PC-3 (cell line): ENCODE measurements at places on chromosomes 4 and X.

DNA sequence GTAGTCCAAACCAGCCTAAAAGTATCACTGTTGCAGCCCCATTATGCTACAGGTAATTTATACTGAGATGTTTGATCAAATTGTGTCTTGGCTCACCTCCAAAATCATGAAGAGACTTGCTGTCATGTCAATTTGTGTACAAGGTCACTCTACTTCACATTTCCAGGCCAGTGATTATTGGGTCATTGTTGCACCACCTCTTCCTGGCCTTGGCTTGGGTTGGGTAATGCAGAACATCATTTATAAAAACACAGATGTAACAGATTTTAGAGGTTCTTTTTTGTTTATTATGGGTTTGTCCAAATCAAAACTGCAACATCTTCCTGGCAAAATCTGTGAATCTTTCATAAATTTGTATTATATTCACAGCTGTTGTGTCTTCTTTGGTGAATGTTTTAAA lies 459.5 kb downstream of the ANKRD50 start:
- no peaks in the 10 kb centered on the region for H3K4me1 ChIP-seq
- H3K4me3 ChIP-seq: no peak overlapping the region
- H3K27me3 ChIP-seq: no peaks in the 10 kb centered on the region
- no peaks in the 10 kb centered on the region for H3K36me3 ChIP-seq
- no peak overlapping the region for H3K27ac ChIP-seq
- DNase-seq: no peak

- no peak for DNase-seq
- no peaks in the 10 kb centered on the region for H3K4me1 ChIP-seq
- no peak overlapping the region for H3K27ac ChIP-seq
- no peaks in the 10 kb centered on the region for H3K36me3 ChIP-seq
- H3K4me3 ChIP-seq: no peak overlapping the region
- H3K27me3 ChIP-seq: peaks cover 57% of the 10 kb centered on the region
Observed at GRCh38 chrX:67545036-67545821, 1.4 kb downstream of the AR start.

DNA sequence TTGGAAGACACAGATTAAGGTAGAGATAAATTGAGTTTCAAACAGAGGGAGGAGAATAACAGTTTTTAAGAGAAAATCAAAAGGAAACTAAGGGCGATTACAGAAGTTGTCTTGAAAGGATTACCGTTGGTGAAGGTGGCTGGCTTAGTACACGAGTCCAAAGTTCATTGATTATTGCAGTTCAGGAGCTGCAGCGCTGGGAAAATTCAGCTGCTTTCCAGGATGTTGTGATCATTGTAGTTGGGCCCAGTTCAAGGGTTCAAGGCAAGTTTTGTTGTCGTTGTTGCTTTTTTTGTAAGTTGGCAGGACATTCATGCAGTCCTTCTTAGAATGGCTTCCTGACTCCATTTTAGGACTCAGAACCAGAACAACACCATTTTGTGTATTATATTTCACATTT lies 461.7 kb downstream of the RAPGEF2 start:
- DNase-seq: no peak
- H3K4me1 ChIP-seq: no peaks in the 10 kb centered on the region
- no peaks in the 10 kb centered on the region for H3K27me3 ChIP-seq
- no peak overlapping the region for H3K27ac ChIP-seq
- H3K36me3 ChIP-seq: no peaks in the 10 kb centered on the region

- no peak for DNase-seq
- H3K36me3 ChIP-seq: no peaks in the 10 kb centered on the region
- no peak overlapping the region for H3K4me3 ChIP-seq
- peaks cover 7% of the 10 kb centered on the region for H3K4me1 ChIP-seq
Observed at GRCh38 chrX:49247346-49247745, 12.1 kb downstream of the CCDC22 start.

GRCh38 chr4:40458109-40458508 lies 123.0 kb downstream of the CHRNA9 start:
- peak overlapping the region; percentile 88 for H3K27ac ChIP-seq
- H3K27me3 ChIP-seq: no peaks in the 10 kb centered on the region
- no peak overlapping the region for H3K4me3 ChIP-seq
- H3K36me3 ChIP-seq: no peaks in the 10 kb centered on the region

DNA sequence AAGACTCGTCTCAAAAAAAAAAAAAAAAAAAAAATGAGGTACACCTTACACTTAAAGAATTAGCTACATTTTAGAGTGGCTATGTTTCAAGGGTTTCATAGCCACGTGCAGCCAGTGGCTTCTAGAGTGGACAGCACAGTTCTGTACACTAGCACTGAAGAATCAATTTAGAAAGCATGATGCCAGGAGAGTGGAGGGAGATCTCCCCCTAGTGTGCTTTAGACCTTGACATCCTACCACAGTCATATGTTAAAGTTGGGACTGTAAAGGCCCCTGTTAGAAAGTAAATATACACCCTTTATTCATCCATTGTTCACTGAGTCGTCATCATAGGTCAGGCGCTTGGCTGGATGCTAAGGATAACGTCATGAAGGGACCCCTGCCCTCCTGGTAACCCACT lies 179.4 kb downstream of the QDPR start:
- H3K4me3 ChIP-seq: no peak overlapping the region
- DNase-seq: no peak
- H3K36me3 ChIP-seq: no peaks in the 10 kb centered on the region
- no peak overlapping the region for H3K27ac ChIP-seq
- no peaks in the 10 kb centered on the region for H3K4me1 ChIP-seq
- H3K27me3 ChIP-seq: peaks cover 56% of the 10 kb centered on the region

GRCh38 chr4:177441061-177441802 lies 1.0 kb downstream of the AGA start:
- DNase-seq: no peak
- peak overlapping the region; percentile 88 for H3K4me3 ChIP-seq
- peak overlapping the region; percentile 86 for H3K27ac ChIP-seq
- H3K4me1 ChIP-seq: peaks cover 12% of the 10 kb centered on the region; the same call in 1 of the 2 replicates

DNA sequence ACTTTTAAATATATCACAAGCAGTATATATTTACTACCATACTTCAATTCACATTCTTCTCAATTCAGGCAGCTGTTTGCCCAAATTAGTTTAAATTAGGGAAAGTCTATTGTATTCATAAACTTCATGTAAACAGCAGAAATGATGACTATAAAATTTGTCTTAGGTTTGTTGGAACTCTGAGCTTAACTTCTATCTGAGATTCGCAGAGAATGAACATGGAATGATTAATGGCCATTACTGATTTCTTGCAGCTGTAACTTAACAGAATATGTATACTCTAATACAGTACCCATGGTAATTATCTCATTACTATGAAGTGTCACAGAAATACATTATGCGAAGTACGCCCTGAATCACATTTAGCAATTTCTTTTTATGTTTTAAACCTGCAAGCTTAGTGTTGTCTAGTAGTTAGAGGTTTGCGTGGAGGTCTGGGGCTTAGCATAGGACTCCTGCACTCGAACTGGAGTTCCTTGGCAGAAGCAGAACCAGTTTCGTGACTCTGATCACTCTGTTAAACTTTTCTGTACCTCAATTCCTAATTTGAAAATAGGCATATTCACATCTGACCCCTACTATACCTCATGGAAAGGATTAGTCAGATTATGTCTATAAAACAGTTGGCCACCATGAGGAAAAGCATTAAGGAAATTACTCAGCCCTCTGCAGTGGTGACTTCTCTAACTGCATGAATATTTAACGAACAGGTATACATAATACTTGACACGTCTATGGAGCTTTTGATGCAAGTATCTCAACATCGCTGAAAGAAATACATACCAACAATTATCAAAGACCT lies 243.2 kb downstream of the MGST2 start:
- peaks cover 14% of the 10 kb centered on the region for H3K4me1 ChIP-seq
- no peaks in the 10 kb centered on the region for H3K36me3 ChIP-seq
- H3K27me3 ChIP-seq: no peaks in the 10 kb centered on the region
- DNase-seq: no peak
- no peak overlapping the region for H3K4me3 ChIP-seq

DNA sequence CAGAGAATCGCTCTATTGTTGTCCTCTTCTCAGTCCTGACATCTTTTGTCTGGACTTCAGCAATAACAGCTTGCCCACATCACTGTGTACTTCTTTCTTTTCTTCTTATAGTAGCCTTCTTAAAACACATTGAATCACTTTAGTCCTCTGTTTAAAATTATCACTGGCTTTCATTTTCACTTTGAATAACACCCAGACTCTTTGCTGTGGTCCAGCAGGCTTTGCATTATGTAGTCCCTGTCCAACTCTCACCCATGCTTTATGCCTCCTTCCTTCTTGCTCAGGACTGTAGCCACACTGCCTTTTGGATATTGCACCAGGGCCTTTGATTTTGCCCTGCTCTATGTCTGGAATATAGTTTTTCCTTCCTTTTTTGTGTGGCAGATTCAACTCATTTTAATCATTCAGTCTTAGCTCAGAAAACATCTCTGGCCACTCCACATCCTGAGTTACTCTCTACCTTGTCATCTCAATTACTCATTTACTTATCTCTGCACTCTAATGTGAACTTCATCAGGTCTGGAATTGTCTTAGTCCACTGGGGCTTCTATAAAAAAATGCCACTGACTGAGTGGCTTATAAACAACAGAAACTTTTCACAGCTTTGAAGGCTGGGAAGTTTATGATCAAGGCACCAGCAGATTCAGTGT lies 168.2 kb downstream of the C4orf33 start:
- no peaks in the 10 kb centered on the region for H3K36me3 ChIP-seq
- no peak overlapping the region for H3K27ac ChIP-seq
- no peak overlapping the region for H3K4me3 ChIP-seq
- no peaks in the 10 kb centered on the region for H3K27me3 ChIP-seq

DNA sequence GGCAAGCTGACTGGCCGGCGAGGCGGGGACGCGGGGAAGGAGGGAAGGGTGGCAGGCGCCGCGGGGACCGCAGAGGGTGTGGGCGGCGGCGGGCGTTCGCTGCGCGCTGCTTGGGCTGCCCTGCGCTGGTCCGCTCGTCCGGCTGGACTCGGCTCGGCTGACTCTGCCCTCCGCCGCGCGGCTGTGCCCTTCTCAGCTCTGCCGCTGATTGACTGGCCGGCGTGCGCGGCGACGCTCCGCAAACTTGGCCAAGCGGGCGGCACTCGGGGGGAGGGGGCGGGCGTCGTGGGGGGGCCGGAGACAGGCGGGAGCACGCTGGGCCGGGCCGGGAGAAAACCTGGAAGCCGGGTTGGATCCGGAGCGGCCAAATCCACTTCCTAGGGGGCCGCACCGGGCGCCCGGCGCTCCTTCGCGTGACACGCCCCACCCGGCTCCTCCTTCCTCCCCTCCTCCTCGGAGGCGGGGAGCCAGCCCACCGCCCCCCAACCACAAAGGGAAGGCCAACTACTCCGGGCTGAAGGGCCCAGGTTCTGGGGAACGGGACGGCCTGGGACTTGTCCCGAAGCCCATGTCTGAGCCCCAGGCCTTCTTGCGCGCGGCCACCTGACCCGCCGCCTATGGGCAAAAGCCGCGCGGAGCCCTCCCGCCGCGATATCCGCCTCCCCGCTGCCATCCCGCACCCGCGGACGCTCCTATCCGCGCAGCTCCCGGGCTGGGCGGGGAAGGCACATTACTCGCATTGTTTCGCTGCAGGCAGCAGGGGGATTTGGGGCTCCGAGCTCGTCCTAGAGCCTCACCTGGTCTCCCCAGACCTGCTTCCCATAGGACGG lies at the start of gene GPC4:
Gene GPC4, minus strand, starts transcription at position 214 of the 830 bp plus-strand sequence. CDS start 524 bp downstream, outside the sequence.
- H3K27me3 ChIP-seq: no peaks in the 10 kb centered on the region
- no peaks in the 10 kb centered on the region for H3K36me3 ChIP-seq
- peak; percentile 76 for DNase-seq
- H3K4me1 ChIP-seq: 0 out of 2 replicates have a peak, but pooled peaks cover 3% of the 10 kb centered on the region
- peak within 1 kb of the TSS; percentile 97 for H3K4me3 ChIP-seq

DNA sequence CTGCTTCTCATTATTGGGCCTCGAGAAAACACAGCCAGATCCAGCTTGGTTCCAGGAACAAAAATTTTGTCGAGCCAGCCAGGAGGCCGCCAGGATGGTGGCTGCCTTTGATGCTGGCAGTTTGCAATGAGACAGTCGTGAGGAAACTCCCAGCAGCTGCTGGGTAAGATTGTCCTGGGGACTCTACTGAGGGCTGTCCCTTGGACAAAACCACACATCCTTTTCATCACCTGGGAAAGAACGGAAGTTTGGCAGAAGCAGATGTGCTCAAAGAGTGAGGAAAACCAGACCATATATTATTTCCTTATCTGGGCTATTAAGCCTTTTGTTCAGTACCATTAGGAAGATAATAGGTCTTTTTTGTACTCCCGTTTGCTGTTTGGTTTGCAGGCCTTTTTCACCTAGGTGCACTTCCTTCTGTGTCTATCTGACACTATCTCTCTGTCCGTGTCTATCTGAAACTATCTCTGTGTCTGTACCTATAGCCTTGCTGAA lies 13.4 kb upstream of the PAPSS1 start:
- no peaks in the 10 kb centered on the region for H3K36me3 ChIP-seq
- no peak overlapping the region for H3K4me3 ChIP-seq
- H3K4me1 ChIP-seq: no peaks in the 10 kb centered on the region
- DNase-seq: no peak
- no peak overlapping the region for H3K27ac ChIP-seq
- H3K27me3 ChIP-seq: no peaks in the 10 kb centered on the region

DNA sequence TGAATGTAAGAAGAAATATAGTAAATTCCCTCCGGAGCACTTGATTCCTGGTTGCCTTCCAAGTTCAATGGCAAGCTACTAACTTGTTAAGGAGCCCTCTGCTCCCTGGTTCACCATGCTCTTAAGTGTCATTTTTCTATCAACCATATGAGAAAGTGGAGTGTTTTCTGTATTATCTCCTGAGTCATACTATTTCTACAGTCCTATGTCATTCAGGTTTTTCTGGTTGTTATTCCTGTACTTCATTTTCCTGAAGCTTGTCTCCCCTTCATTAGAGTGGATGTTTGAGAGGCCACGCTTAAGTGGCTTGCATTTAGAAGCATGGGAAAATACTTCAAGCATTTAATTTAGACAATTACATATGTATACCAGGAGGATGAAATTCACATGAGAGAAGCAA lies 14.7 kb upstream of the EPGN start:
- H3K4me3 ChIP-seq: peak overlapping the region; percentile 16; the same call in 1 of the 2 replicates
- peak; percentile 77 for DNase-seq
- H3K36me3 ChIP-seq: 0 out of 2 replicates have a peak, but pooled peaks cover 5% of the 10 kb centered on the region
- H3K27me3 ChIP-seq: no peaks in the 10 kb centered on the region

DNA sequence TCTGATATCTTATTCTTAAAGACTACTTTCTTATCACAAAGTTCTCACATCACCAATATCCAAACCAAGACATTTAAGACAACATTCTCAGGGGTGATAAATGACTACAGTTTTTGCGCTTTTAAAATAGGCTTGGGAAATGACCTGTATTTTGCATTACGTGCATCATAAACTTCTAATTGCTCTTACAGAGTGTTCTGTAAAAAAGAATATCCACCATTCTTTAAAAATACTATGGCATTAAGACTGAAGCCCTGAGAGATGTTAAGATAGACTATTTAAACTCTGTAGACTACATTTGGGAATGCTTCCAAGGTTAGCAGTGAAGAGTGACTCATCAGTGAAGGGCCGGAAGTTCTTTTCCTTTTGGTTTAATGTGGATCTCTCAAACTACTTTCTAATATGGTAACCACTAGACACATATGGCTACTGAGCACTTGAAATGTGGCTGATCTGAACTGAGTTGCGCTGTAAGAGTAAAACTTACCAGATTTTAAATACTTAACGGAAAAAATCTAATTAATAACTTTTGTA lies 518.8 kb upstream of the FTHL17 start:
- no peak overlapping the region for H3K27ac ChIP-seq
- H3K36me3 ChIP-seq: no peaks in the 10 kb centered on the region
- no peaks in the 10 kb centered on the region for H3K4me1 ChIP-seq
- H3K4me3 ChIP-seq: no peak overlapping the region
- DNase-seq: peak; percentile 11

GRCh38 chr4:123616951-123617461 lies 220.4 kb downstream of the SPRY1 start:
- H3K4me3 ChIP-seq: no peak overlapping the region
- DNase-seq: peak; percentile 15
- H3K27me3 ChIP-seq: no peaks in the 10 kb centered on the region
- H3K36me3 ChIP-seq: no peaks in the 10 kb centered on the region
- H3K27ac ChIP-seq: no peak overlapping the region

GRCh38 chr4:143375326-143376073 lies 38.8 kb downstream of the GAB1 start:
- H3K4me1 ChIP-seq: no peaks in the 10 kb centered on the region
- no peaks in the 10 kb centered on the region for H3K27me3 ChIP-seq
- no peak overlapping the region for H3K27ac ChIP-seq
- no peak overlapping the region for H3K4me3 ChIP-seq
